ENCODE measurements at places on chromosomes 4 and X. TPM values are rescaled to one million over a fixed set of nuclear protein-coding genes. Genes with fewer than 3 reads are reported as not detected.

- no peak for DNase-seq
Observed at GRCh38 chrX:40209951-40210617, 112.3 kb upstream of the BCOR start.

FHIP1A gene
- total RNA-seq = 2.4 TPM

GRCh38 chr4:150308824-150309472, 230.7 kb downstream of the DCLK2 start:
- no peak for DNase-seq

INTS6L gene
- total RNA-seq = 9.6 TPM

DNA sequence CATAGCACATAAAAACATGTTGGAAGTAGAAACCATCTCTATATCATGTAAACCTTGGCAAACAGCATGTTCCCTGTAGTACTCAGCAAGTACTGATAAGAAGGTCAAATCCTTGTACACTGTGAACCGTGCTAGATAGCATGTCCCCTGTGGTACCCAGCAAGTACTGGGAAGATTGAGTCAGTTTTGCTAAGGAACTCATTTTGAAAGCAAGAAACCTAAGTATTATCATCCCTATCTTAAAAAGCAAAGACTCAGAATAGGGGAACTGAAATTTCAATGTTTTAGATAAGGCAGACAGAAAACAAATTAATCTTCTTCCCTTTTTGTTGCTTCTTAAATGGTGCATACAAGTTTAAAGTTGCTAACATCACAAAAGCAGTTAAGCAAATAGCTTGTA, 180.2 kb downstream of the RBM46 start:
- no peak for DNase-seq

- DNase-seq = no peak
Observed at GRCh38 chrX:72020788-72021187, 110.1 kb downstream of the NHSL2 start.

CT47B1 gene
- total RNA-seq = not detected

DNA sequence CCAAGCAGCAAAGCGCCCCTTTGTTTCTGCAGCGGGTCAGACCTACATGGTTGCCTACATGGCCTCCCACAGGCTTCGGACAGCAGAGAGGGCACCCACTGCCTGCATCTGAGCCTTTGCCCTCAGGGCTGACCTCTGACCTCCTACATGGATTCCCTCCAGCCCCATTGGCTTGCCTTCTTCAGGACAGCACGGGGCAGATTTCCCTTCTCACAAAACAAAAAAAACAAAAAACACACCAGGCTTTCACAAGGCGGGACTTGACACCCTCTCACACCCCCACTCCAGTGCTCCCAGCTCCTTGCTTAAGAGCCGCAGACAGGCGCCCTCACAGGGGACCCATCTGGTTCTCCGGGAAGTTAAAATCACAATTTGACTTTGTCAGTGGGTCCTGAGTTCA, 32.9 kb downstream of the ZFYVE28 start:
- DNase-seq = no peak

GAGE12H gene
- not detected for total RNA-seq

GYPA gene
- not detected for total RNA-seq

DNA sequence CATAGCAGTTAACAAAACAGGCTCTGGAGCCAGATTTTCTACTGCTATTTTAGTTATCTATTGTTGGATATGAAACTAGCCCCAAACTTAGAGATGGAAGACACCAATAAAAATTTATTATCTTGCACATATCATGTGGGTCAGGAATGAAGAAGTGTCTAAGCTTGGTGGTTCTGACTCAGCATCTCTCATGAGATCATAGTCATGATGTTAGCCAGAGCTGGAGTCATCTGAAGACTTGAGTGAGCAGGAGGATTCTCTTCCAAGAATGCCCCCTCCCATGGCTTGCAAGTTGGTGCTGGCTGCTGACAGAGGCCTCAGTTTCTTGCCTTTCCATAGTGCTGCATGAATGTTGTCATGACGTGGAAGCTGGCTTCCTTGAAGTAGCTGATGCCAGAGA, 68.2 kb upstream of the TAPT1 start:
- no peak for DNase-seq

HHIP gene
- total RNA-seq = 0.46 TPM

SUPT20HL2 gene
- not detected for total RNA-seq

GRCh38 chrX:136497556-136498052, at the start of gene HTATSF1:
TSS of gene HTATSF1 (plus strand) at chrX:136497592. CDS start at chrX:136497685, 93 bp downstream.
- peak; percentile 3 for DNase-seq

SSX2B gene
- not detected for total RNA-seq

DNA sequence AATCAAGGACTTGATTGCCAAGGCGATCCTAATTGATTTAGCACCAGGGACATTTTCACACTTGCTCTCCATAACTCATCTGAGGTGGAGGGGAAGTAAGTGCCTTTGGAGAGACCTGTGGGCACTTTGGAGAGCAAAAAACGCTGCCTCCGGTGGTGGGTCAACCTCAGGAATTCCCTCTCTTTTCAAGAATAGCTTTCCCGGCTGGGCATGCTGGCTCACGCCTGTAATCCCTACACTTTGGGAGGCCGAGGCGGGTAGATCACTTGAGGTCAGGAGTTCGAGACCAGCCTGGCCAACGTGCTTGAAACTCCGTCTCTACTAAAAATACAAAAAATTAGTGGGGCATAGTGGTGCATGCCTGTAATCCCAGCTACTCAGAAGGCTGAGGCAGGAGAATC, 49.2 kb downstream of the PRPS1 start:
- no peak for DNase-seq

TXK gene
- 0.36 TPM for total RNA-seq

SNX12 gene
- 95.0 TPM for total RNA-seq

DNA sequence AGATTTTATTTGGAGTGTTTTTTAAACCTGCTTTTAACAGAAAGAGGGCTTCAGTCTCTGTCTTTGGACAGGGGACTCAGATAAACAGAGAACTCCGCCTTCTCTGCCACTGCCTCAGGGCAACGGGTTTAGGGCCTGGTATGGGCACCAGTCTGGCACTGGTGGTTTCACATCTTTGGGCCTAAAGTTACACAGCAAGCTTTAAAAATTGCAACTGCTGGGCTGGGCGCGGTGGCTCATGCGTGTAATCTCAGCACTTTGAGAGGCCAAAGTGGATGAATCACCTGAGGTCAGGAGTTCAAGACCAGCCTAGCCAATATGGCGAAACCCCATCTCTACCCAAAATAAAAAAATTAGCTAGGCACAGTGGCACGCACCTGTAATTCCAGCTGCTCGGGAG, 10.3 kb upstream of the NAT8L start:
- DNase-seq = no peak

PRICKLE3 gene
- 11.3 TPM for total RNA-seq

GRCh38 chrX:132041015-132041414, 17.9 kb downstream of the STK26 start:
- DNase-seq = no peak

POU3F4 gene
- not detected for total RNA-seq

DNA sequence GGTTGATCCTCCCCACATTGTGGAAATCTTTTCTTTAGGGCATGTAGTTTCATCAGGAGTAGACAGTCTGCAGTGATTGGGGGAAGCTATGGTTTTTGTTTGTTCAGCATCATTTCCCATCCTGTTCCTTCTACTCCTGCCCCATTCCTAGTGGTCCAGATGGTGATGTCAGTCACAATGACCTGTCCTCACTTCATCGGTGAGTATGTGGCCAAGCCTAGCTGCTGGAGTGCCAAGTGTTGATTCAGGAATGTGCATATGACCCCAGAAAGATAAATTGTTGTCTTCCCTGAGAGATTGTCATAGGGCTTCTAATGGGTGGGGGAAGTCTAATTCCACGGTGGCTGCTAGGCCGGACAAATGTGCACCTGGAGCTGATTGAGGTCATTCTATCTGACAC, 130.6 kb upstream of the FAT1 start:
- no peak for DNase-seq

GYPE gene
- total RNA-seq = 0.41 TPM

NXF2 gene
- total RNA-seq = 0.67 TPM

ZNF81 gene
- total RNA-seq = 8.8 TPM

- no peak for DNase-seq
Observed at GRCh38 chr4:61723492-61723891, 523.4 kb downstream of the ADGRL3 start.

RAB40AL gene
- 0.62 TPM for total RNA-seq

DNA sequence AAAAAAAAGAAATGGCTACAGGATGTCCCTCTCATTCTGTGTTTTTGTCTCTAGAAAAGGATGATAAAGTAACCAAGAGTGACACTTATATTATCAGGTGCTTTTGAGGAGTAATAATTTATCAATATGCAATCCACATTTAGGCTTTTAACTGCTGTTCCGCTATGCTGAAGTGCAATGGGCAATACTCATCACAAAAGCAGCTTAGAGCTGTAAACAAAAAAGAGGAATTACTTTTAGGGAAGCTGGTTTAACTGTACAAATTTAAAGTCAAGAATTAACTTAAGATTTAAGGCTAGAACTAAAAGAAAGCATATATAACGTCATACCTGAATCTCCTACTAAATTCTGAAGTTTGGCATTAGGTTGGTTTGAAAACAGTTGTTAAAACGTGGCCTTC, 93.5 kb upstream of the DDX3X start:
- DNase-seq = no peak

KCNIP4 gene
- total RNA-seq = 0.31 TPM
